ENCODE measurements at places on chromosomes 5 and 9.

- no peak for DNase-seq
Observed at GRCh38 chr9:124325816-124326215, 68.1 kb downstream of the NEK6 start.

DNA sequence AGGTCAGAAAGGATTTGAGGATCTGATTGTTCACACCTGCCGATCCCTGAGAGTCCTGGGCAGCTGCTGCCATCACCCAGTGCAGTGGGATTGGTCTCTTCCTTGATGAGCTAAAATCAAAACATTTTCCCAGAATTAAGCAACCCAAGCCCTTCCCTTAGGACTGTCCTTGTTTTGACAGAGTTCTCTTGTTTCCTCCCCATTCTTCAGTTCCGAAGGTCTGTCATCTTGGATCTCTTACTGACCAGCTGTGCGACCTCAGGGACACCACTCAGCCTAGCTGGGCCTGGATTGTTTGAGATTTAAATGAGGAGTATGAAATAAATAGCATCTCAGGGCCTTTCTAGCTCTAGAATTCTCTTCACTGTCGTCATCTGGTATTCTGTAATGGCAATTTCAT is 90.3 kb upstream of the IQGAP2 start:
- DNase-seq, result no peak

GRCh38 chr9:124671861-124672260 is 99.2 kb downstream of the NR6A1 start:
- DNase-seq, result no peak

GRCh38 chr5:78699552-78700153 is 51.1 kb upstream of the LHFPL2 start:
- no peak for DNase-seq

All from activated naive CD4-positive, alpha-beta T cell treated with anti-CD3 and anti-CD28 coated beads, Interleukin-2, amount 50 U/mL, for 72 hours (primary cell).